ENCODE measurements at places on chromosomes 16 and 17.
A peak's percentile ranks its signal among the peaks of the same experiment; 100 is the strongest.

GRCh38 chr16:54385141-54385540, 98.6 kb upstream of the IRX3 start:
- no peak for DNase-seq

GRCh38 chr16:66574081-66574480, 5.2 kb upstream of the CMTM2 start:
- no peak for DNase-seq

GRCh38 chr17:48960834-48961515, 7.4 kb downstream of the GIP start:
- no peak for DNase-seq

- no peak for DNase-seq
Observed at GRCh38 chr17:62388856-62389255, 8.5 kb downstream of the EFCAB3 start.

- DNase-seq: no peak
Observed at GRCh38 chr16:710500-711075, 4.3 kb upstream of the METRN start.

DNA sequence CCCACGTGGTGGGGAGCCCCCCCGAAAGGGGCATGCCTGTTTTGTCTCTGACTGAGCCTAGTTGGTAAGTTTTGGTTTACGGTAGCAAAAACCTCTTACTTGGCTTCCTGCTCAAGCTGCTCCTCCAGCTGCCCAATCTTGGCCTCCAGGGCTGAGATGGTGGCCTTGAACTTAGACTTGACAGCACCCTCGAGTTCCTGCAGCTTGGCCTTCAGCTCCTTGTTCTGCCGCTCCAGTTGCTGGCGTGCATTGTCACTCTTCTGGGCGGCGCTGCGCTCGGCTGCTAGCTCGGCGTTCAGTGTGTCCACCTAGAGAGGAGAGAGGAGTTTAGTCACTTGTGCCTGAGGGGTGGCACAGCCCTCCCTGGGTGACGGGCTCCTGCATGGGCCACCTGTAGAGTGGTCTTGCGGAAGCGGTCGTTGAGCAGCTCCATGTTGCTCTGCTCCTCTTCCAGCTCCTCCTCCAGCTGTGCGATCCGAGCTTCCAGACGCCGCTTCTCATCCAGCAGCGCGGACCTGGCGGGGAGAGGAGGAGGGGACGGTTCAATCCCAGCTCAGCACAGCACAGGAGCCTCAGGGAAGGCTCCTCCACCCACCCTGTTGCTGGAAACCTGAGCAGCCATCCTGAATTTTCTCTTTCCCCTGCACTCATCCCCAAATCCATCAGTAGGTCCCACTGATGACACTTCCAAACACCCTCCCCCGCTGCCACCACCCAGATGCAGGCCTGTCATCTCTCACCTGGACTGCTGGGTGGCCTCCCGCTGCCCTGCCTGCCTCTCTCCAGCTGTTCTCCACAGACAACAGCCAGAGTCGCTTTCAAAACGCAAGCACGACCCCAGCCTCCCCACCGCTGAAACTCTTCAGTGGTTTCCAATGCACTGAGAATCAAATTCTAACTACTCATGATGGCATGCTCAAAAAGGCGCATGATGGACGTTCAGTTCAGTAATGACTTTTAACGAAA, 44.6 kb downstream of the NDEL1 start:
- DNase-seq: no peak

- DNase-seq: no peak
Observed at GRCh38 chr17:16261049-16261448, 44.0 kb downstream of the PIGL start.

GRCh38 chr16:12193692-12194091, 217.2 kb downstream of the SNX29 start:
- DNase-seq: no peak

DNA sequence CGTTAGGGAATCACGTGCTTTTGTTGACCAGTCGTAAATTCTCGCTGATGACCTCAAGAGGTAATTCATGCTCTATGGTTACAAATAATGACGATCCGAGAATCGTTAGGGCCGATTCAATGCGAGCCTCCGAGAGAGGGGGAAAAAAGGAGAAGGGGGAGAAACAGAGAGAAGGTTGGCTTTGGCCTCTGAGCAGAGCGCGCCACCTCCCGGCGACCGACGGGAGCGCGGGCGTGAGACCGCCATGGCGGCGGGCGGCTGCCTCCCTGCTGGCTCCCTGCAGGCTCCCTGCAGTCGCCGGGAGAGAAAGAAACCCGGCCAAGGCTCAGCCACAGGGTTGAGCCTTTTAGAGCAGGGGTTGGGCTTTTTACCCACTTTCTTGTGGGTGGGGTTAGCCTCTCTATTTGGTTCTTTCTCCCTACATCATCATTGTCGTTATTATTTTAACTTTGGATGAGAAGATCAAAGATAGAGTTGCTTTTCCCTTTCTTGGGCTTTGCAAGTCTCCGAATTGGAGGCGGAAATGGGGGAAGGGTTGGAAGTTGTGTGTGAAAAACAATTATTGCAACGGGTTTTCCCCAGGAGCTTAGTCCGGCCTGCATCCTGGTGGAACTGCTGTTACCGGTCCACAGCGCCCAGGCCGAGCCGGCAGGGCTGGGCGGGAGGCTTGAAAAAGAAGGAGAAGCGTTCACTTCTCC, 410 bp upstream of the HOXB5 start:
- DNase-seq: peak; percentile 81

DNA sequence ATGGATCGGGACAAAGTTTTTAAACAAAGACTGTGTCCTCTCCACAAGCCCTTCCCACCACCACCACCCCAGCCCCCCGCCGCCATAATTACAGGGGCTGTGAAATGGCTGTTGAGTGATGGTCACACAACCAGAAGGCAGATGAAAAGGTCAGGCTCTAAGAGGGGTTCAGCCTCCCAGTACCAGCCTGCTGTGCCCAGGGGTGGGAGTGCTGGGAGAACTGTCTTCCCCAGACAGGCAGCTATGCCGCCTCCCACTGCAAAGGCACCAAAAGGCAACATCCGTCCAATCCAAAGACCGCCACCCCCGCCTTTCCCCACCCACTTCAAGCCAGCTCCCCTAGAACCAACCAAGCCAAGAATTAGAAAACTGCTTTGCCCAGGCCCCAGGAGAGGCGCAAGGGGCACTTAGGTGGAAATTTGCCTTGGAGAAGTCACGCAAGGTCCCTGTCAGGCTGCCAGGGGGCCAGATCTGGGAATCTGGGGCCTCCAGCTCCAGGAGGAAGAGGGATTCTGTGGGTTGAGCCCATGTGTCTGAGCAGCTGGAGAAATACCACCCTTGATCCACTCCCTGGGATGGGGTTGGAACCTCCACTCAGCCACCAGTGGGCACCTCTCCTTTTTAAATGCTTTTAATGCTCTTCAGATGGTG, 14.4 kb downstream of the CARHSP1 start:
- DNase-seq: no peak

GRCh38 chr17:40415390-40415789, 2.3 kb downstream of the TOP2A start:
- peak; percentile 45 for DNase-seq

GRCh38 chr16:88505405-88506082, 52.5 kb downstream of the ZFPM1 start:
- peak; percentile 15 for DNase-seq

DNA sequence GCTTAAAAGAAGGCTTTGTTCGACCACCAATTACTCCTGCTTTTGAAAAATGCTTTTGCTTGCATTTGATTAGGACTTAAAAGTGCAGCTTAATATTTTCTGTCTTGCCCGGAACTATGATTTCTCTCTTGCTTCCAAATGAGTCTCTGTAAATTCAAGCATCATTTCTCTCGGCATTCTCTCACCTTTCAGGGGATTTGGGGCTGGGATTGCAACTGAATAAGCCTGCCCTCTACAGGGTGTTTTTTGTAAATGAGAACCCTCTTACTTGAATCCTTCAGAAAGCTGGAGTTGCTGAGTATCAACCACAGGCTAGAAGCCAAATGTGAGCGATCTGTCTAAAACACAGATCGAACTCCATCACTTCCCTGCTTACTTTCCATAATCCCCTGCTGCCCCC, 234.6 kb downstream of the TMEM114 start:
- no peak for DNase-seq

GRCh38 chr16:19382887-19383816, 34.5 kb upstream of the TMC5 start:
- no peak for DNase-seq

GRCh38 chr17:27349540-27350021, 55.7 kb downstream of the WSB1 start:
- DNase-seq: no peak

GRCh38 chr17:52147872-52148271, 10.6 kb downstream of the CA10 start:
- no peak for DNase-seq

DNA sequence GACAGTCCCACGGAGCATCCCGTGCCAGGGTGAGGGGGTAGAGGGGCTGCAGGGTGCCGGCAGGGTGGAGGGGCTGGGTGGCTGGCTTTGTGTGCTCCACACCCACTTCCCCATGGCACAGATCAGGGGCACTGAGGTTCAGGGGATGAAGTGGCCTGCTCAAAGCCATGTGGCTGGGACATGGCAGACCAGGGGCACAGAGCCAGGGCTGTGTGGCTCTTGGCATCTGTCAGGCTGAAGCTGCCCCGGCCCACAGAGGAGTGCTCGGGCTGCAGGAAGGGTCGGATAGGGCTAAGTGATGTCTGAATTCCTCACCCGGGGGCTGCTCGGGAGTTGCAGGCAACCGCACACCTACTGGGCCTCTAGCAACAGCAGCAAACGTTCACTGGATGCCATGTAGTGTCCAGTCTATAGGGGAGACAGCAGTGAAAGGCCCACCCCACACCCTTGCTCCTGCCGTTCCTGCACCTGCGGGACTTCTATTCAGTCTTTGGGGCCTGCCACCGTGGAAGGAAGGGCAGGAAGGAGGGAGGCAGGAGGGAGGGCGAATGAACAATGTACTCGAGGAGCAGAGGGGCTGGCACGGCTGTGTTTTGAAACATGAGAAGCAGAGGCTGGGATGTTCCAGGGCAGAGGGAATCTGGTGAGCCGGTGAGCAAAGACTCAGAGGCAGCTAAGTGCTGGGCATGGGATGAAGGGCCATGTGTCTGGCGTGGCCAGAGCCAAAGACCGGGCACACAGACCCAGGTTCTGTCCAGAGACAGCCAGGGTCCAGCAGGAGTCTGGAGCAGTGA, 15.1 kb downstream of the SLC5A10 start:
- DNase-seq: no peak

DNA sequence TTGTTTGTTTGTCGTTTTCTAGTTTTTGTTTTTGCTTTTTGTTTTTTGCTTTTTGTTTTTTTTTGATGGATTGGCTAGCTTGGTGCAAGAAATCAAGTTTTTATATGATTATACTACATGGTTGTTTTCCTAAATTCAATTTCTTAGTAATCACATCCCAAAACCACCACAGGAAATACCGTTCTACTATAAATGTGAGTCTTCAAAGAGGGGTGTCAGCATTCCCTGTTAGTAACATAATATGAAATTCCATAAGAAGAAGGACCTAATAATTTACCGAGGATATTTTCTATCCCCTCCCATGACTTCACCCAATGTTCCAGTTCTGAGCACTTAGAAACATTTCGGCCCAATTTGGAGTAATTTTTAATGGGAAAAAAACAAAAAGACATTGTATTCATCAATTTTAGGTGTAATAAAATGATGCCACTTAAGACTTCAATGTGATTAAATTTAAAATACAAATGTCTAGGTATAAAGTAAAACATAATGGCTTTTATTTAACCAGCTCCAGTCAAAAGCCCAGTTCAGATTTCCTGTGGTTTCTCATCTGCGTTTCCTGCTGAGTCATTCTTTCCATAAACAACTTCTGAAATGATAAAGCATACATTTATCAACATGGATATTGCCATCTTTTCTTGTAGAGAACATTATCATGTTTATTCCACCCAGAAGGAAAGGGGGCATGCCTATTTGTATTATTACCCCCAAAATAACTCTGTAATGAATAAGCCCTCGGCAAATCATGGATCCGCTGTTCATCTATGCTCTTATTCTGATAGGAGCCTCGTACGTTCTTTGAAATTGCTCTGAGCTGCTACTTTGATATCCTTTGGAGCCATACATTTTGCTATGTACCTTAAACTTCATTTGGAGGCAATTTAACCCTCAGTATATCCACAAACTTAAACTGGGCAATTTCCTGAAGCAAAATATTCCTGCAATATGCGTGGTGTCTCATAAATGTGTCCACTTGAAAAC, 28.1 kb downstream of the HSBP1 start:
- no peak for DNase-seq

DNA sequence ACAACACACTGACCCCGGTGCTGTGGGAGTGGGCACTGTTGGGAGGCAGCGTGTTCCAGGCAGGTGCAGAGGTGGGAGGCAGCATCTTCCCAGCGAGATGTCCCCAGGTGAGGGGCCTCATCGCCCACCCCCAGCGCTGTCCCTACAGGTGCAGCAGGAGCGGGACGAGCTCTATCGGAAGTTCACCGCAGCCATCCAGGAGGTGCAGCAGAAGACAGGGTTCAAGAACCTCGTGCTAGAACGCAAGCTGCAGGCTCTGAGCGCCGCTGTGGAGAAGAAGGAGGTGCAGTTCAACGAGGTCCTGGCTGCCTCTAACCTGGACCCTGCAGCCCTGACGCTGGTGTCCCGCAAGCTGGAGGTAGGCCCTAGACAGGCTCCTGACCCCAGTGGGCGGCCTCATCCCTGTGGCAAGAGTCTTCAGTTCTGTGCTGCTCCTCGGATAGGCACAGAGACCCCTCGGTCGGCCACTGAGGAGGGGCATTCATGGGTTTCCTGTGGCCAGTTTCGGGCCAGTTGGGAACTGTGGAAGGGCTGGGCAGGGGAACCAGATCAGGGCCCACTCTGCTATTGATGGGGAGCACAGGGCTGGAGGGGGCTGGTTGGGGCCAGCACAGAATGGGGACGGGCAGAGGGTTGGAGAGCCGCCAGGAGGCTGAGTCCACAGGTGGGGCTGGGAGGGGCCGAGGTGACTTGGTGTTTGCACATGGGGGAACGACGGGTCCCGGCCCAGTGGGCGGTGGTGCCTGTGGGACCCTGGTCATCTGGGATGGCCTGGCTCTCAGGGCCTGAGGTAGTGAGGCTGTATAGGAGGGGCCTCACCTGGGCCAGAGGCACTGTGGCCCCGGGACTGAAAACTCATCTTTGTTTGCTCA, 21.1 kb upstream of the DBNDD1 start:
- DNase-seq: no peak

GRCh38 chr16:868846-869822, 68.6 kb upstream of the GNG13 start:
- DNase-seq: no peak

- no peak for DNase-seq
Observed at GRCh38 chr16:46573008-46573833, 48.0 kb downstream of the SHCBP1 start.

DNA sequence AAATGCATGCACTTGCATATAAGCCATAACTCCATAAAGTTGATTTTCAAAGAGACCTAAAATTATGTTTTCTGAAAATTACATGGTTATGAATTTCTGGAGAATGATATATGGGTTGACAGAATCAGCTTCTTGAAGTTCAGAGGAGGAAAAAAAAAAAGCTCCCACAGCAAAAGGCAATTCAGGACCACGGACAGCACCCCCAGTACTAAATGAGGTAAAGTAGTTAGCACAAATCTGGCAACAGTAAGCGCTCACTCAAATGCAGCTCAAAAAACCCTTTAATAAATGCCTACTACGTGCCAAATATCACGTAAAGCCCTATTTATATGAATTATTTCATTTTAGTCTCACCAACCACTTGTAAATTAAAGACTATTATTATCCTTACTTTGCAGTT, 135.2 kb downstream of the SHISA9 start:
- no peak for DNase-seq

- DNase-seq: no peak
Observed at GRCh38 chr17:8888704-8889302, 21.3 kb upstream of the PIK3R6 start.

Data from naive B cell (primary cell).